COR-L47 (cell line): ENCODE measurements at places on chromosomes 13 and 19.

DNA sequence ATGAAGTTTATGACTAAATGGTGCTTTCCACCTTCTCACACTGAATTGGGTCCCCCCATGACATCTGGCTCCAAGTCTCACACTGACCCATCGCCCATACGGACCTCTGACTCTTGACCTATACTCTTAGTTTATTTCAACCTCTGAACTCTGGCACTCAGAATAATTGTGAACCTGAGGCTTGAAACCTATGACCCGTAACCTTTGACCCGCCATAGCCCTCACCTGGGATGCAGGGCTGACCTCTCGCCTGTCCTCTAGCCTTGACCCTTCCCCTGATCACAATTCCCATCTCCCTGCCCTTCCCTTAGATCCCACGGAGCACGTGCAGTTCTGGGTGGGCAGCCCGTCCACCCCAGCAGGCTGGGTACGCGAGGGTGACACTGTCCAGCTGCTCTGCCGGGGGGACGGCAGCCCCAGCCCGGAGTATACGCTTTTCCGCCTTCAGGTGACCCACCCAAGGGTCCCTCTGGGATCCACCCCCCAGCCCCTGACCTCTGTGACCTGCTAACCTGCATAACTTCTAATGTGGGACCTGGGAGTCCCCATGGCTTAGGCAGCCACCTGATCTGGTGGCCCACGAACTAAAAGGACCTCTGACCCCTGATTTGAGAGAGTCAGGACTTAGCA lies 5.1 kb downstream of the BCAM start:
- no peak for DNase-seq

GRCh38 chr19:42421591-42422031 lies 5.6 kb downstream of the LIPE start:
- DNase-seq = no peak

DNA sequence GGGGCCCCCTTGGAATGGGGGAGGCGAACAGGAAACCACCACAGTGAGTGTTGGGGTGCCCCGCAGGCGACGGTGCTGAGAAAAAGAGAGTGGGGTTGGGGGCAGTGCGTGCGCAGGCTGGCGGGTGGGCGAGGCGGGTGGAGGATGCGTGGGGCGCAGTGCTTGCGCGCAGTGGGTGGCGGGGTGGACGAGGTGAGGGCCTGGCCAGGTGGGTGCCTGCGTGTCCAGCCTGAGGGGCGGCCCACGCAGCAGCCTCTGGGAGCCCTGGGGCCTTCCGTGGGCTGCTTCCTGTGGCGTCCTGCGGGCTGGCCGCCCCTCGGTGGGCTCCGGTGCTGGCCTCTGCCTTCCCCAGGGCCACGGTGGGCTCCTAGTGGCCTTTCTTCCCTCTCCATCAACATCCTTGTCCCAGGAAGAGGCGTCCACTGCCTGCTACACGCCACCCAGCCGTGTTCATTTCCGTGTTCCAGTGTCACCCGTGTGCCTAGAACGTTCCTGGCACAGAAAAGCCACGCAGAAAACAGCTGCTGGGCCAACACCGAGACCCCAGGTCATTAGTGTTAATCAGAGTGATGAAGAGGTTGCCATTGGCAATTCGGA lies 7.1 kb downstream of the ATP11A start:
- DNase-seq = no peak

DNA sequence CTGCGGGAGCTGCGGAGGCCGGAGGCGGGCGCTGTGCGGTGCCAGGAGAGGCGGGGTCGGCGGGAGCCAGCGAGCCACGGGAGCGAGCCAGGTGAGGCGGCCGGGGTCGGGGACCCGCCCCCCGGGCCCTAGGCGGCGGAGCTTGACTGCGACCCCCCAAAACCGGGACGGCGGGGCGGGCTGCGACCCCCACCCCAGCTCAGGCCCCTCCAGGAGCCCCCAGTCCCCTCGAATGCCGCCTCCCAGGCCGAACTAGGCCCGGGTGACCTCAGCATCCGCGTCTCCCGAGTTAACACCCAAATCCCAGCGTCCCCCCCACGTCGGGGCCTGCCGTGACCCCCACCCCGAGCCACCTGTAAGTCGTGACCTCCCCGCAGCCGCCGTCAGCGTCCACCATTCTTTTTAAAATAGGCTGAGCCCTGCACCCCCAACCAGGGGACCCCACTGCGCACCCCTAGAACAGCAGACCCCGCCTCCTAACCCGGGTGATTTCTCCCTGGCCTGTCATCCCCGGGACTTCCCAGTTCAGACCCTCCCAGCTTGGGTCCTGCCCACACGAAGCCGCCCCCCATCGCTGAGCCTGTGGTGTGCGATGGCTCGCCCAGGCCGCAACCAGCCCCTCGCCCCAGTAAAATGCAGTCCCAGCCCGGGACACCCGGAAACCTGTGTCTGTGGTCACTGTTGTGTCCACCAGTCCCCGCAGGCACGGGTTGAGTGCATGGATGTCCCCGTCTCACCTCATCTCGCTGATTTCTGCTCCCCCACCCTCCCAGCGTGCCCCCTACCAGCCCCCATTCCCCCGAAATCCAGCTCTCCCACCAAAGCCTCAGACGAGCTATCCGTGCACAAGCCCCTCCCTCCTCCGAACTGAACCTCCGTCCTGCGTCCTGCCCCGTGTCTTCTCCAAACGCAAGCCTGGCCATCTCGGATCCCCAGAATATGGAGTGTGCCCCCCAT lies 551 bp downstream of the FZR1 start:
- DNase-seq = no peak

DNA sequence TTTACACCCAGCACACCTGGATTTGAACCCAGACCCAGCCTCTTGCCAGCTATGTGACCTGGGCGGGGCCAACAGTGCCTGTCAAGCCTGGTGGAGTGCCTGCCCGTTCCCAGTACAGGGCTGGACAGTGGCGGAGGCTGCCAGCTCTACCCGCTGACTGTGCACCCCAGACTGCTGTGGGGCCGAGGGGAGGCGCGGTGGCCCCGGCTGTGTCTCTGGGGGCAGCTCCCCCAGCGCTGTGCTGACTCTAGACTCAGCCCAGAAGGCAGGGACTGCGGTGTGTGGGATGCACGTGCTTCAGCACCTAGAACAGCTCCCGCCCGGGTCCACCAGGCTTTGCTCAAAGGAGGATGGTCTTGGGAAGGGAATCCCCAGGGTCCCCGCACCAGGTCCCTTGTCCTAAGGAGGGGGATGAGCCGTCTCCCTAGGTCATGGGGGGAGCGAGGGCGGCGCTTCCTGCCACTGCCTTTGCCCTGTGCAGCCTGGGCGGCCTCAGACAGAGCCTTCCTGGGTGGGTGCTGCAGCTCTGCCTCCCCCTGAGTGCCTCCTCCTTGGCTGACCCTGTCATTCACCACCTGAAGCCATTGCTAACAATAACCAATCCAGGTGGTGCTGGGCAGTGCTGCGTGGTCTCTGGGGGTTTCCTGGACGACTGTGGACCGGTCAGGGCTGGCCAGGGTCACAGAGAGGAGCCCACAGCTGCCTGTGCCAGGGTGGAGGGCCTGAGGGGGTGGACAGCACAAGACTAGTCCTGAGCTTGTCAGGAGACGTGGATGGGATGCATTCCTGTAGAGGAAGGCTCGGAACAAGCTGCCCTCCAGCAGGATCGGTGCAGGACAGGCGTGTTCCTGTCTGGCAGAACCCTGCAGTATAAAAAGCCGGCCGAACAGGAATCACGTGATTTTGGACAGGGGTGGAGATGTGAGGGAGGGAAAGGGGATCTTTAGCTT lies 18.6 kb downstream of the TMEM255B start:
- no peak for DNase-seq

GRCh38 chr19:6276447-6276846 lies 3.3 kb downstream of the MLLT1 start:
- DNase-seq = no peak

GRCh38 chr19:53553156-53553555 lies 15.2 kb downstream of the ZNF331 start:
- no peak for DNase-seq

DNA sequence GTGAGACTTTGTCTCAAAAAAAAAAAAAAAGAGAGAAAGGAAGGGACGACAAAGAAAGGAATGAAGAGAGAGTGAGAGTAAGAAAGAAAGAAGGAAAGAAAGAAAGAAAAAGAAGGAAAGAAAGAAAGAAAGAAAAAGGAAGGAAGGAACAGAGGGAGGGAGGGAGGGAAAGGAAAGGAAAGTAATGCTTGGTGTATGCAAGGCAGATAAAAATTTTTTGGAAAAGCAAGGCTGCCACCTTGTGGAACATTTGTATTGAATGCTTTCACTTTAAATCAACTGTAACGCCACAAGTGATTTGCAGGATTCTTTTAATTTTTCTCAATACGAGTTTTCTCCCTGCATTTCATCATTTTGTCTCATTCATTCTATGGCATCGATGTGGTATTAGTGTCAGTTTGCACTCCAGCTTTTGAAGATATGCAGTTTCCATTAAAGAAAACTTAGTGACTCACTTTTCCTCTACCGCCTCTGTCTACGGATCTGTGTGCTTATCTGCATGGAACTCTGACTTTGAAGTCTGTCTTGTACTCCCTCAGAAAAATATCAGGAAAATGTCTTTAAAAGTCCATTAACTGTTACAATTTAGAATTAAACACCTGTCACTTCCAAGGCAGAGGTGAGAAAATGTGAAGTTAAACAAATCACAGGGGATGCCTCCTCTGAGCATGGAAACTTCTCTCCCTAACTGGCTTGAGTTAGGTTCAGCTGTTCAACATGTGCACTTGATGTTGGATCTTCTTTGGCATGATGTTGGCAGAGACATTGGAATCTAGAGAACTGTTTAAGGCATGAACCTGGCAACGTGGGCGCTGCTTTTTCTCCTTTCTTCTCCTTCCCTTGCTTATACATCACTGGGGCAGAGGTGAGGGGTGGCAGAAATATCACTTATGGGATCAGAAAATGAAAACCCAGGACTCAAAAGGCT lies 20.0 kb upstream of the ZDHHC20 start:
- peak; percentile 50 for DNase-seq

DNA sequence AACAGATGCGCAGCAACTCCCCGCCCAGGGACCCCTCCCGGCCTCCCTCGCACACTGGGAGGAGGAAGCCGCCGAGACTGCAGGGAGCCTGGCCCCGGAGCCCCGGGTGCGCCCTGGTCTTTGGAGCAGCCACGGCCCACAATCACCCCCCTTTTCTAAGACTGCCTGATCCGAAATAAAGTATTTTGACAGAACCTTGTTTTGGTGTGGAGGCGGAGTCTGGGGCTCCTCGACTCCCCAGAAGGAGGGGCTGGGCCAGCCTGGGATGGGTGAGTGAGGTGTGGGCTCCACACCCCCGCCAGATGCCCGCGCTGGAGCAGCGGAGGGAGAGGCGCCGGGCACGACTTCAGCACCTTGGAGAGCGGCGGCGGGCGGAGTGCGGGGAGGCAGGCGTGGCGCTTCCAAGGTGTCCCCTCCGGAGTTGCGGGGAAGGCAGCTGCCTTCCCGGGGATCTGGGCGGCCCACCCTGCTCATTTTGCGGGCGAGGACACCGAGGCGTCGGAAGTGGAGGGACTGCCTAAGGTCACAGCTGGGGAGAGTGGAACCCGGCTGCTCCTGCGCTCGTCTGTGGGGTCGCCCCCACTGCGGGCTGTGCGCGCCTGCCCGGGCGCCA lies 9.4 kb downstream of the SIRT6 start:
- peak; percentile 18 for DNase-seq

DNA sequence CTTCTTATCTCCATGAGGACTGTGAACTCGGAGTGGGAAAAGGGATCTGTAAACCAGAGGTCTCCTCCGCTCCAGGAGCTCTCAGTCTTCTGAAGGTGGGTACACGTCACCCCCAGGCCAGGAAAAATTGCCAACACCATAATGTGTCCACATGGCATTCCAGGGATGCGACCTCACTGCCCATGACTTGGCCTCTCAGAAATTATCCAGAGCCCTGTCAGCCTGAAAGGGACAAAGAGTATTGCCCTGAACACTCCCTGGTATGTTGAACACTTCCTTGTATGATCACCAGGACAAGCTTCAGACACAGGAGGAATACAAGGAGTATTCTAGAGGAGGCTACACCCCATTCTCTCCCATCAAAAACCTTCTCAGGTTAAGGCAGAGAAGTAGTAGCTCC lies 81.0 kb upstream of the SLC7A1 start:
- DNase-seq = no peak

GRCh38 chr13:76813891-76814290 lies 72.3 kb downstream of the KCTD12 start:
- DNase-seq = no peak

DNA sequence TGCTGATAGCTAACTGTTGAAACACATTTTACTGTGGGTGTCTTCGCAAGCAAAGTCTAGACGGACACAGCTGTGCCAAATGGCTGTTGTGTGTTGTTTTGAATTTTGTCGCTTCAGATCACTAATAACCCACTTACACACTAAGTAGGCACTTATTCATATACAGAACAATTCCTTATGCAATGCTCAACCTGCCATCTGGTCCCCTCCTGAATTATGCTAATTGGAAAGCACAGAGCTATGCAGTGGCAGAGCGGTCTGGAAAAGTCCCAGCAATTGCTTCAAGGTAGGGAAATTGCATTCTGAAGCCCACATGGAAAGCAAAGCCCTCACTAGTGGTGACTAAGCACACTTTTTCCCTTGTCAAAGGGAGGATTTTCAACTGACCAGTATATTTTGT lies 69.9 kb downstream of the C13orf42 start:
- no peak for DNase-seq

DNA sequence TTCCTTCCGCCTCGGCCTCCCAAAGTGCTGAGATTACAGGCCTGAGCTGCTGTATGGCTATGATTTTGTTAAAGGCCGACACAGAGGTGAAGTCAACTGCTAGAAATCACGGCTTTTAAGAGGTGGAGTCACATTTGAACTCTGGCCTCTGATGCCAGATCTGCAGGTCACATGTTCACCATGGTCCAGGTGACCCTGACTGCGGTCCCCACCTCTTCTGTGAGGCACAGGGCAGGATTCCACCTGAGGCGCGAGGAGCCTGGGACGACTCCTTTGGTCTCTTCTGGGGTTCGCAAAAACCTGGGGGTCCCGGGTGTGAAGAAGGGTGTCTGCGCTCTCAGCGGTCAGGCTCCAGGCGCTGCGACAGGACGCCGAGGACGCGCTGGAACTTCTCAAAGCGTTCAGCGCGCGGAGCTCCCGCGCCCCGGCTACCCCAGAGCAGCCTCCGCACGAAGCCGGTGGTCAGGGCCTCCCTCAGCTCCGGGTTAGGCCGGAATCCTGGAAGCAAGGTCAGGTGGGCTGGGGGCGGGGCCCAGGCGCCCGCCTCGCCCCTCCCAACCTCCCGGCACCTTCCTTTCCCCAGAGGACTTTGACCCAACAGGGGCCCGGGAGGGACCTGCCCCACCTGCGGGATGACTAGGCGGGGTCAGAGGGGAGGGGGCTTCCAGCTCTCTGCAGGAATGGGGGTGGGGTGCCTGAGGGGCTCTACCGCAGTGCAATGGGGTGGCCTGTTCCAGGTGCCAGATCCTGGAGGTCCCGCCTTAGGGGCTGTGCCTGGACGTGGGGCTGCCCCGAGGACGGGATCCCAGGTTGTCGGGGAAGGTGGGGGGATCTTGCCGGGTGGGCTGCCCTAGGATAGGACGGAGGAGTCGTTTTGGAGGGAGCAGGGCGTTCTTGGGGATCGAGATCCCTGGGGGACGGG lies 13.0 kb downstream of the TRIP10 start:
- no peak for DNase-seq

DNA sequence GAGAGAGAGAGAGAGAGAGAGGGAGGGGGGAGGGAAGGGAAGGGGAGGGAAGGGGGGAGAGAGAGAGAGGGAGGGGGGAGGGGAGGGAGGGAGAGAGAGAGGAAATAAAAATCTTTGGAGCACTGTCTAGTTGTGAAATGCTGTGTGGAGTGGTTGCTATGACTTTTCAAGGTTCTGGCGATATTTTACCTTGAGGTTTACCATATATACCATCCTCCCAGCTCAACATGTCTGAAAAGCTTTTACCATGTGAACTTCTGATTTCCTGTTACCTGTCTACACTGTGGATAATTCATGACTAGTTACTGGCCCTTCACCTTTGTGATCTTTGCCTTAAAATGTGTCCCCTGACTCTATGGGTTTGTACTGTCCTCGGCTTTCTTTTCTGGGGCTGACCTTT lies 38.2 kb downstream of the SERP2 start:
- DNase-seq = no peak
